Glomerular endothelial cell (primary cell): ENCODE measurements at places on chromosomes 12 and 14.

DNA sequence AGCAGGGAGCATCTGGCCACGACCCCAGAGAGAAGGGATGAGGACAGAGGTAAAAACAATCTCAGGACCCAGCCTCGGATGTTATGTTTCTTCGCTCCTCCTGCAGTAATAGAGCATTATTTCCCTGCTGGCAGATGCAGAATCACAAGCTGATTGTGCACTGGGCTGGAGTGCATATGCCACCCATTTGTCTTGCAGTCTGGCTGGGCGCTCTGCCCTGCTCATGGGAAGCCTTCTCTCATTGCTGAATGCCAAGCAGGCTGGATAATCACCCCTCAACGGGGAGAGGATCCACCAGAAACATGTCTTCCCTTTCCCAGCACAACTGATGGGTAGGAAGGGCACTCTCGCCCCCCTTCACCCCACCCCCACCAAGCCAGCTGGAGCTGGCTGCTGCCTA is 8.5 kb upstream of the VASH1 start:
- no peak for DNase-seq

- DNase-seq: no peak
Measured at GRCh38 chr12:39341179-39341578, 101.7 kb downstream of the KIF21A start.

DNA sequence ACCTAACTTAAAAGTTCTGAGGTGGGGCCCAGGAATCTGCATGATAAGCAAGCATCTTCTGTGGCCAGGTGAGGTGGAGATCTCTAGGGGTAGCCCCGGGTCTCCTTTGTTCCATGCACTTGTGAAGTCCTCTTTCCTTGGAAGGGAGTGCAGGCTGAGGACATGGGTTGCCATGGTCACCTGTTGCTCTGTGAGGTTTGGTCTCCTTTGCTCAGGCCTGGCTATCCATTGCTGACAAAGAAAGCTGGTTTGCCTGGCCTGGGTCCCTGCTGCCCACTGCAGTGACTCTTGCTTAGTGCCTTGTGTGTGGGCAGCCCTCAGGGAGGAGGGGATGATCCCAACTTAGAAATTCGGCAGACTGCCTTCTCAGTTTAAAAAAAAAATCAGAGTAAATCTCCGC is 11.1 kb downstream of the NRXN3 start:
- no peak for DNase-seq

DNA sequence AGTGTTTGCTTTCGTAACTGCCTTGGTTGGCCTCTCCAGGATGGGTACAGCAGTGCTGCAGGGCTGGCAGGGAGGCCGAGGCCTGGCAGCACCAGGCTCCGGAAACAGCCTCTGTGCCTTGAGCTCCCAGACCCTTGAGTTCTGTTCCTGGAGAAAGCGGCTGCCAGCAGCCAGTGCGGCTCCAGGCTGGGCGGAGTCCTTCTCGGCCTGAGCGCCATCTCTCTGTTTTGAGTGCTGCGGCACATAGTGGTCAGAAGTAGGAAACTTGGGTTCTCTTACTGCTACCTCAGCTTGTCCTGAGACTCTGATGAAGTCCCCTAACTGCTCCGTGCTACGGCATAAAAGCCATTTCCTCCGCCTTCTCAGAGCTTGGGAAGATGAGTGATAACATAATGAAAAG is 65.9 kb downstream of the KCNA1 start:
- DNase-seq: no peak

GRCh38 chr12:128111333-128111732 is 155.6 kb upstream of the TMEM132C start:
- DNase-seq: no peak

DNA sequence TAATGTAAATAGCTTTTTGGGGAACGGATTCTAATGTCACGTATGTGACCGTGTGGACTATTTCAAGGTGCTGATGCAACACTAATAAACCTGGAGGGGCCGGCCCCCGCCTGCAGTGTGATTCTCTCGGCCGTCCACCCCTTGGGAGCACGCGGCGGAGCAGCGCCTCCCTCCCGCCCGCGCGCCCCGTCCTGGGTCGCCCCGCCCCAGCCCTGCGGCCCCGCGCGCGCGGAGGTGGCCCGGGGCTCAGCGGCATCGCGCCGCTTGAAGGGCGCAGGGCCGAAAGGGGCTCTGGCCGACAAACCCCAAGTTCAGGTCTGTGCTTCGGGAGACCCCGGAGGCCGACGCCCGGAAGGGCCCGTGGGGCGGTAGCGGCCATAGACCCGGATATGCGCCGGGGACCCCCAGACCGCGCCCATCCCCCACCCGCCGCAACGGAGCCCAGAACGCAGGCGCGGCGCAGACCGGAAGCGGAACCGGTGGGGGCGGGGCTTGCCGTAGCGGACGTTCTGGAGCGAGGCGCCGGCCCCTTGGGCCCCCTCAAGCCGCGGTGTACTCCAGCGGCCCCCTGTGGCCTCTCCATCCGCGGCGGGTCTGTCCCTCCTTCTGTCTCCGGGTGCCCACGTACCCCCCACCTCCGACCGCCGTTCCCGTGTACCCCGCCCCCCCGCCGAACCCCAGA is at the start of gene TEX22:
Gene TEX22 (plus strand): TSS at position 495 of the 682 bp plus-strand sequence. CDS start 803 bp downstream, outside the sequence.
- DNase-seq: no peak

- no peak for DNase-seq
Measured at GRCh38 chr12:86903159-86903558, 647.0 kb upstream of the MGAT4C start.

- DNase-seq: no peak
Measured at GRCh38 chr12:109356577-109356976, 8.9 kb downstream of the MYO1H start.

GRCh38 chr14:70827752-70828151 is 18.4 kb upstream of the MAP3K9 start:
- DNase-seq: no peak
